ENCODE measurements at places on chromosomes 7 and 10.

GRCh38 chr7:30162622-30163124 lies 27.9 kb downstream of the MTURN start:
- DNase-seq = peak; percentile 44

DNA sequence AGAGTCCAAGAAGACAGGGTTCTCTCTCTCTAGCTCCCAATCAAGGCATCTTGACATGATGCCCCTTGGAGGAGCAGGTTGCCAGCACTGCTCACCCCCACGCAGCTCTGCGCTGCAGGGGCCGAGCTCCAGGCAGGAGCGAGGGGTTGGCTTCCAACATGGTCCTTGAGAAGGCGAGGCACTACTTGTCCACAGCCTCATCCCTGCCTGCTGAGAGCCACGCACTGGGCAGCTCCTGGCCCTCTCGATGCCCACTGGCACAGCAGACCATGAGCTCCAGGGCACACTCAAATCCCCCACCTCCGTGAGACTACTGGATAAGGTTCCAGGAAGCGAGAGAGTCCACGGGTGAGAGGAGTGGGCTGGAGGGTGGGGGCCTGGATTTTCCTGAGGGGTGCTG lies 31.1 kb downstream of the RAMP3 start:
- DNase-seq = no peak

DNA sequence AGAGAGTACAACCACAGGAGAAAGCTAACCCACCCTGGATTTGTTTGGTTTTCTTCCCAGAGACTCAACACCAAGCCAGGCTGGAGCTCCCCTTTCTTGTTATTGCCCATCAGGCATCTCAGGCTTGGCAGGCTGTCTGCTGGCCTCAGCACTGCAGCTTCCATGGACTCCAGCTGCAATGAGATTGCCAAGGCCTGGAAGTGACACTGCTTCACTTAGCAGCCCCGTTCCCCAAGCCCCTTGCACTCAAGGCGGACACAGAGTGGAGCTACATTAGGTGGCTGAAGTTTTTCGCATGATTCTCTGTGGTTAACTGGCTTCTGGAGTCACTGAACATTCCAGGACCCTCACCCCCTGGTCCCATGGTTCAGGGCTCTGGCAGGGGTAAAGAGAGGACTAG lies 163.1 kb upstream of the GDF10 start:
- DNase-seq = no peak

- no peak for DNase-seq
Measured at GRCh38 chr7:36400036-36400435, 10.4 kb downstream of the ANLN start.

- no peak for DNase-seq
Measured at GRCh38 chr7:37988721-37989650, 68.5 kb downstream of the EPDR1 start.

- no peak for DNase-seq
Measured at GRCh38 chr7:18901351-18901750, 216.1 kb downstream of the TWIST1 start.

- no peak for DNase-seq
Measured at GRCh38 chr10:27701938-27702537, 43.6 kb downstream of the MKX start.

DNA sequence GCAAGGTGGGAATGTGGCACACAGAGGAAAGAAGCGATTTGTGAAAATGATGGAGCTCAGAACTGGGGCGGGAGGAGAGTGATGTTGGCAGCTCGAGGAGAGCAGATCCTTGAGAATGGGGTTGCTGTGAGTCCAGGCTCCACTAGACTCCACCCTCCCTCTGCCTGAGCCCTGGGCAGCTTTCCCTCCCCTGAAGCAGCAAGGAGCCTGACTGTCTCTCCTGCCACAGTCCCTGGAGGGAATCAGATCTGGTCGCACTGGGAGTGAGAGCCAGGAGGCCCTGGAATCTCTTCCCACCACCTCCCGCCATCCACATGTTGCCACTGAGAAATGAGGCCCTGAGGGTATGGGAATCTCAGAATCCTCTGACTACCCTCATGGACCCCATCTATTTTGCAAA lies 362.7 kb downstream of the PLXNA4 start:
- no peak for DNase-seq

DNA sequence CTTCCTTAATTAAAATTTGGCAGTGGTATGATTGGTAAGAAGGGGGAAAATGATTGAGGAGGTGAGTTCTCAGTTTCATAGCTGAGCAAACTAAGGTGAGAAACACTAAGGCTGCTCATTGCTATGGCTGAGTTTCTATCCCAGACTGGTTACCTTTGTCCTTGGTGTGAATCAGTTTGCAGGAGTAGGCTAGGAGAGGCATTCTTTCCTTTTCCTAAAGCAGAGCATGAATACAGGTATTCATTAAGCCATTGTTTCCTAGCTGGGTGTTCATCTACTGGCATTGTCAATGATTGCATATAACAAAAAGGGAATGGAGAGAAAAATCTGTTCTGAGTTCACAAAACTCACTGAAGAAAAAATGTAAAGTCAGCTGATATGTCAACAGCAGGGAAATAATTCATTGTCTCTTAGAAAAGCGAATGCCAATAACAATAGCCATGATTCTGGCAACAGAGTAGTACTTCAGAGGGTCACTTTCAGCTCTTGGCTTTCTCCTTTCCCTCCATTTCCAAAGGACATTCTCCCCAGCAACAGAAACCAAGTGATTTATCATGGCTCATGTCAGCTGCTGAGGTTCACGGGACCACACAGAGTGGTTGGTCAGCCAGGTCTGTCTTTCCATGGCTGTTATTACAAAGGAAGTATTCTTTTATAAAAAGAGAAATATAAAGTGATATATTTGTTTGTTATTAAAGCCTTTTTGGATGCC lies 234.0 kb downstream of the BICC1 start:
- DNase-seq = no peak

- DNase-seq = no peak
Measured at GRCh38 chr10:64430690-64431323, 909.6 kb downstream of the REEP3 start.

- DNase-seq = no peak
Measured at GRCh38 chr10:67780759-67781538, 57.0 kb downstream of the DNAJC12 start.

- no peak for DNase-seq
Measured at GRCh38 chr10:72267819-72268399, 5.8 kb upstream of the DDIT4 start.

GRCh38 chr7:26349005-26349915 lies 57.6 kb downstream of the SNX10 start:
- DNase-seq = no peak

DNA sequence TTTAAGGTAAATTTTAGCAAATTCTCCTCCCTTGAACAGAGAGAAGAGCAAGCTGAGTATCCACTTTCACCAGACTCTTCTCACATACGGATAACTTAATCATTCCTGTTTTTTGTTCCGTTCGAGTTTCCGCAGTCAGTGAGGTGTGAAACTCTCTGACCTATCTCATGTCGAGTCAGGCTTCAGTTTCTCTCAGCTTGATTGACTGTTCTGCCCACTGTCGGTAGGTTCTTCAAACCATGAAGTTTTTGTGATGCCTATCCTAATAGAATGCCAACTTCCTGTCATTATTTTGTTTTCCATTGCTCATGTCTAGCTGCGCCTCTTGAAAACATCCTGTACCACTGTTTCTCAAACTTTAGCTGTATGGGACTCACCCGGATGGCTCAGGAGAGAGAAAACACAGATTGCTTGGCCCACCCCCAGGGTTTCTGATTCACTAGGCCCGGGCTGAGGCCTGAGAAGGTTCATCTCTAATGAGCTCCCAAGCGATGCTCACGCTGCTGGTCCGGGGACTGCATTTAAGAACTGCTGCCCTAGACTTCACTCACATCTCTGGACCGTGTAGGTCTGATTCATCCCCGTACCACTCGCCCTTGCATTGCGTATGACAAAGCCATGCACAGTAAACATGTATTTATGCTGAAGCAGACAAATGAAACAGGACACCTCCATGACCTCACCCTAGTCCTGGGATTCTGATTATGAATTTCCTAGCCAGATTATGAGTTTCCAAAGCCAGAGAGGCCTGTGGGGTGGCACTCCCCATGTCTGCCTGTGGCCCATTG lies 208.4 kb upstream of the AGK start:
- DNase-seq = no peak

GRCh38 chr10:19629567-19629966 lies 186.7 kb upstream of the PLXDC2 start:
- no peak for DNase-seq

All from activated T-cell treated with anti-CD3 and anti-CD28 coated beads, Interleukin-2, amount 50 U/mL, for 72 hours (primary cell).